ENCODE measurements at places on chromosomes 7 and 10.

DNA sequence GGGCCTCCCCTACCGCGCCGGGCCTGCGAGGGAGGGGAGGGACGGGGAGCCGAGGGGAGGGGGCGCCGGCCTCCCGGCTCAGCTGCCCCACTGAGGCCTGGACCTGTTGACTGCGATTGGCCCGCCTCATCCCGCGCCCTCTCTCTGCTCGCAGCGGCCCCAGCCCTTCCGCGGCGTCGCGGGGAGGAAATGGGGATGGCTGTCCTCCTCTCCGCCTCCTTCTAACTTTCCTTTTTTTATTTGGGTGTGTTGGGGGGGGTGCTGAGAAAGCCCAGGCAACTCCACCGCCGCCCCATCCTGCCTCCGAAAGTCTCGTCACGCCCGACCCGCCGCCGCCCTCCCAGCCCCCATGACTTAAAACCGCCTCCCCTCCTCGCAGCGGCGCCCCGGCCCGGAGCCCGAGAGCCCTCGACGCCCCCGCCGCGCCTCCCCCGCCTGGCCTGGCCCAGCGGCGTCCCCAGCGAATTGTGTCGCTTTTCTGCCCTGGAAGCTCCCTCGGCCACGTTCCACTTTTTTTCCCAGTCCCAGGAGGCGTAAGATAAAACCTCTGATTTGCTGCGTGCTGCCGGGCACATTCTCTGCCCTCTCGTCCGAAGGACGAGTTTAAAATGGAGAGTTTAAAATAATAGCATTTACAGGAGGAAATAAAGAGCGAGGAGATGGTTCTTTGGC is 842 bp upstream of the SKIDA1 start:
- peak; percentile 71 for DNase-seq

DNA sequence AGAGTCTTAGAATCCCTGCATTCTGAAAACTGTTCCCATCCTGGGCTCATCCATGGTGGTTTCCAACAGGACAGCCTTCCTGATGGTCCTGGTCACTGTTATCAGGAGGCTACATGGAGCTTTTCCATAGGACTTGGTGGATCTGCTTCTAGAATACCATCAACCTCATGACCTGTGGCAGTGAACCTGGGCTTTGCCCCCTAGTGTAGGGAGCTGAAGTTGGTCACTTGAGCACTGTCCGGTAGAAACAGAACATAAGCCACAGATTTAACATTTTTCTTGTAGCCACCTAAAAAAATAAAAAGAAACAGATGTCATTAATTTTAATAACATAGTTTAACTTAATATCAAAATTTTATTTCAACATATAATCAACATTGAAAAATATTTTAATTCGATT is 165.8 kb downstream of the TMEM178B start:
- no peak for DNase-seq

DNA sequence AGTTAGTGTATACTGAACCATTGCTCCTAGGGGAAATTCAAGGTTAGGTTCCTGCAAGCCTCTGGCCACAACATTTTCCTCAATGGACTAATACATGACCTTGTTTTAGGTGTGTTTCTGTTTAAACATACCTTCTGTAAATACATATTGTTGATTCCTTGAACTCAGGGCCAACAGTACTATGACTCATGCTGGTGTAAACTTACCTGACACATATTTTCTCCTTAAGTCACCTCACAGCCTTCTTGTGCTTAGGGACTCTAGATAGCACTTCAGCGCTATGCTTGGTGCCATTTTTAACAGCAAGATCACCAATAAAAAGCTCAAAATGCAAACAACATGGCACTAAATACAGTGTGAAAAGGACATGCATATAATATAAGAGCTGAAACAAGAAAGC is 176.4 kb downstream of the TAX1BP1 start:
- no peak for DNase-seq

GRCh38 chr7:136050462-136050847 is 73.3 kb upstream of the MTPN start:
- DNase-seq, result no peak

- no peak for DNase-seq
Observed at GRCh38 chr7:74498996-74499834, 45.5 kb downstream of the GTF2IRD1 start.

GRCh38 chr10:124997306-124997705 is 55.4 kb downstream of the ZRANB1 start:
- DNase-seq, result no peak

GRCh38 chr10:96614515-96614914 is 27.7 kb upstream of the TM9SF3 start:
- no peak for DNase-seq

GRCh38 chr7:131903315-131903714 is 346.9 kb upstream of the PODXL start:
- DNase-seq, result no peak

DNA sequence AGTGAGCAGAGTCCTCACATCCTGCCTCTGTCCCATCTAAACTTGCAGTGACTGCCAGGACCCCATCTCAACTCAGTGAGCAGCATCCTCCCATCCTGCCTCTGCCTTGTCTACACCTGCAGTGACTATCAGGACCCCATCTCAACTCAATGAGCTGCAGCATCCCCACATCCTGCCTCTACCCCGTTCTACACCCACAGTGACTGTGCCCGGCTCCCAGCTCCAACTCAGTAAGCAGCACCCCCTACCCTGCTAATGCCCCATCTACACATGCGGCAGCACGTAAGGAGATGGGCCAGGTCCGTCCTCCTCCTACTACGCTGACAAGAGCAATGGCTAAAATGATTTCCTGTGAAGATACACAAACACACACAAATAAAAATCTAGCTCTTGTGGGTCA is 65.5 kb downstream of the TNS3 start:
- no peak for DNase-seq

- DNase-seq, result no peak
Observed at GRCh38 chr10:111835574-111835973, 348.0 kb downstream of the GPAM start.

GRCh38 chr7:155205368-155206317 is 92.0 kb upstream of the INSIG1 start:
- DNase-seq, result peak; percentile 54

DNA sequence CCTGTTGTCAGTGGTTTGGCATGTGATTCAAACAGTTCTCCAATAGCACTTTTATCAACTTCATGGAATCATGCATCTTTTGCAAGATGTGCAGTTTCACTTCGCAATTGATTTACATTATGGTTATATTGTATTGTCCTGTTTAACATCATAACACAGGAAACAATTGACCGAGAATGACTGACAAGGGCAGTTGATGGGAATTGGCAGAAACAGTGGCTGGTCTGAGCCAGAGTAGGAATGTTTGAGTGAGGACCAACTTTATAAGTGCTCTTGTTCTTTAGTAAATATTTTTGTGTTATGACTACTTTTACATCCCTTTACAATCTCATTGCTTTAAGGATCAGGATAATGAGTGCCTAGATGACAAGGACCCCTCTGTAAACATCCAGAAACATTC is 2.2 kb downstream of the KLHL7 start:
- DNase-seq, result no peak

DNA sequence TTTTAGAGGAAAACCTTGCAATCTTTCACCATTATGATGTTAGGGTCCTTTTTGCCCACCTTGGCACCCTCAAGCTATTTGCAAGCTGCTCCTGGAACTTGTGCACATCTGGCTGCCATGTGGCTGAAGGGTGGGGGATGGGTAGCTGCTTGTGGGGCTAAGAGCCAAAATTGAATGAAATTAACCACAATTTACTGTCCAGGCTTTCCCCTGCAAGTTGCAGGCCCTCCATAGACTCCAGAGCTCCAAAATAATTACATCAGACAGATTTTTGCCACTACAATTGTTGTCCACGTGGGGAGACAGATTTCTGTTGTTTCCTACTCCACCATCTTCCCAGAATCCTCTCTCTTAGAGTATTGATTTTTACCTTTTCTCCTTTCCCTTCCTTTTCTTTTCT is 19.1 kb downstream of the PI4K2A start:
- DNase-seq, result no peak

DNA sequence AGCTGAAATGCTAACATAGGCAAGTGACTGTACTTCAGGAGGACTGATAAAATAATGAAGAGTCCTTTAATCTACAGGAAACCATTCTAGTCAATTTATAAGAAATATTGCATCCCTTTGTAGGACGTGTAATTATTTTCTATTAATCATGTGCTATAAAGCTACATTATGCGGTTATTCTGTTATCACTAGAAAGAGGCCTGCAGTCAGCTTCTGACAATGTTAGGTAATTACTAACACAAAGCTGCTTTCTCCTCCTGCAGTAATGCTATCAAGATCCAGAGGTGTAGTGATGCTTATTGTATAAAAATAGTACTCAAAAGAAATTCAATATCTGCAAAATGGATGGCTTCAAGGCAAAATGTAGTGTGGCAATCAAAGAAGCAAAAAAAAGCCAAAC is 191.1 kb downstream of the SKAP2 start:
- no peak for DNase-seq

GRCh38 chr7:129841465-129841864 is 111.3 kb downstream of the UBE2H start:
- no peak for DNase-seq

- DNase-seq, result no peak
Observed at GRCh38 chr7:47936323-47936722, 11.9 kb downstream of the PKD1L1 start.

- DNase-seq, result no peak
Observed at GRCh38 chr10:96295475-96295874, 8.8 kb upstream of the DNTT start.

GRCh38 chr7:3914051-3914775 is 613.2 kb downstream of the SDK1 start:
- DNase-seq, result no peak

GRCh38 chr7:77426521-77427051 is 10.4 kb upstream of the GSAP start:
- no peak for DNase-seq

GRCh38 chr10:66746246-66746645 is 179.6 kb upstream of the LRRTM3 start:
- no peak for DNase-seq

GRCh38 chr10:29434111-29434510 is 145.2 kb downstream of the LYZL1 start:
- no peak for DNase-seq

- DNase-seq, result no peak
Observed at GRCh38 chr7:25949736-25950487, 202.1 kb upstream of the NFE2L3 start.

DNA sequence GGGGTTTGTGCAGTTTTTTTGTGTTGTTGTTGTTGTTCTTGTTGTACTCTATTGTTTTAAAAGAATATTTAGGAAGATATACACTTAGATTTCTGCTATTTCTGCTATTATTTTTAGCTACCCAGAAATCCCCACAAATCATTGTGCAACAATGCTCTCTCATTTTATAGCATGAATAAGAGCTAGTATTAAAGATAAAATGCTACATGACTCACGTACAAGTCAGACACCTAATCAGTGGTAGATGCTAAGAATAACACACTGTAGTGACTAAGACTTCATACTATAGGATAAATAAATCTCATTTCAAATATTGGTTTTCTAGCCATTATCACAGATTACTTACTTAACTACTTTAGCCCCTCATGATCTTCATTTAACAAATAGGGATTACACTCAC is 920.5 kb downstream of the KCNMA1 start:
- DNase-seq, result no peak

DNA sequence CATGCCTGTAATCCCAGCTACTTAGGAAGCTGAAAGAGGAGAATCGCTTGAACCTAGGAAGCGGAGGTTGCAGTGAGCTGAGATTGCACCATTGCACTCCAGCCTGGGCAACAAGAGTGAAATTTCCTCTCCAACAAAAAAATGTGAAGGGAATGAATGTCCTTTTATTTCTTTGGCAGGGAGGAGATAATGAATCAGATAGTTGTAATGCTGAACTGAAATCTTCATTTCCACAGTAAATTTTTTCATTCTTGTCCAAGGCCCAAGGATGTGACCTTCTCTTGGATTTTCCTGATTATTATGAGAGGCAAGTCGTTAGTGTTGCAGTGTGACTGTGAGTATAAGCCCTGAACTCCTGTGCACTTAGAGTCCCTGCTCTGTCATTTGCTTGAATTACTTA is 13.6 kb downstream of the STAMBPL1 start:
- DNase-seq, result no peak

DNA sequence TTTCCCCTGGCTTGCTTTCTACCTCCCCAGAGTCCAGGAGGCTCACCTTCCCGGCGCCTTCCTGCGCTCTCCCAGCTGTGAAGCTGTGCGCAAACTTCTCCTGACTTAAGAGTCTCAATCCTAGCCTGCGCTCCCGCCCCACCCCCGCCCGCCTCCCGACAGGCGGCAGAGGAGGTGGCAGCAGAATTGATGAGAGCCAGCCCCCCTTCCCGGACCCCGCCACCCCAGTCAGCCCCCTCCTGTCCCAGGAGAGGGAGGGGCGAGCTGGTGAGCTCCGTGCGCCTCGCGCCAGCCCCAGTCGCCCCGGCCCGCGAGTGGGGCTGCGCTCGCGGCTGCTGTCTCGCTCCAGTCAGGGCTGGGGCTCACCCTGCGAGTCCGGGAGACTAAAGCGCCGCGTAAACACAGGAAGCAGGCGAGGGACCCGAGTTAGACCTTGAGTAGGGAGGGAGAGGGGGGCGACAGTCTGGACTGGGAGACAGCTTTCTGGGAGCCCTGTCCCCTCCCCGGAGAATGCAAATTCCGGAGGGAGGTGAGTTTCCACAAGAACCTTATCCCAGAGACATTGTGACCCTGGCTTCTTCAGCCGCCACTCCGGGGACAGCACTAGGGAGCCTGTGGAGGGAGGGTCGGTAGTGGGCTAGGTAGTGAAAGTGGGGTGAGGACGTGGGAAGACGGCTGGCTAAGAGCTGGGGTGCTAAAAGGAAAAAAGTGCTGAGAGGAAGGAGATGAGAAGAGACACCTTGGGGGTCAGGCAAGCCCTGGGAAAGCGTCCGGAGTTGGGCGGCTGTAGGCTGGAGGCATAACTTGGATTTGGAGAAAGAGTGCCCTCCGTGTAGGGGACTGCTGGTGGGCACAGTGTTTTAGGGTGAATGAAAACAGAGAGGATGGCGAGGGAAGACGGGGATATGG is at the start of gene CALCR:
Gene CALCR, minus strand, starts transcription at position 79 of the 909 bp plus-strand sequence. CDS start 87,743 bp downstream, outside the sequence.
- DNase-seq, result no peak

- DNase-seq, result no peak
Observed at GRCh38 chr7:78770422-78771410, 682.8 kb downstream of the MAGI2 start.

GRCh38 chr10:119357412-119358151 is 150.2 kb downstream of the GRK5 start:
- no peak for DNase-seq

DNA sequence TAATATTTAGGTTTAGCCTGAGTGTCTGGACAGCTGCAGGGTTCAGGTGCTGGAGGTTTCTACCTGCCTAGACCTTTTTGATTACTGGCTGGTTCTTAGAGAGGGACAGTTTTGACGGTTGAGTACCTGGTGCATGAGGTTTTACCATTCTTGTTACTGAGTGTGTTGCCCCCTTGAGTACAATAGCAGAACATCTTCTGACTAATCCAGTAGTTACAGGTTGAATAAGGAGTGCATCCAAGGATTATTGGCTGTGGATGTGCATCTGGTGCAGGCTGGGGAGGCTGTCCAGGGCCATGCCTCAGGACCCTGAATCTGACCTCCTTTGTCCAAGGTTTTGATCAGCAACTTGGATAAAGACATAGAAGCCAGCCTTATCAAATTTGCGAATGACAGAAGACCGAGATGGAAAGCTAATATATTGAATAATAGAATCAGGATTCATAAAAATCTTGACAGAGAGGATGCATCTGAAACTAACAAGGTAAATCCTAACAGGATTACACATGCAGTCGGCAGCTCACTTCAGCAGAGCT is 23.1 kb downstream of the PLPP4 start:
- no peak for DNase-seq

GRCh38 chr10:131514454-131514853 is 202.9 kb upstream of the TCERG1L start:
- DNase-seq, result no peak

GRCh38 chr7:92797693-92798092 is 38.7 kb downstream of the CDK6 start:
- DNase-seq, result no peak

- no peak for DNase-seq
Observed at GRCh38 chr10:96921655-96922054, 89.6 kb downstream of the LCOR start.

All from breast epithelium (tissue), 4 donors.